Myocyte (in vitro differentiated cells): ENCODE measurements at places on chromosomes 7 and 10.
A peak's percentile ranks its signal among the peaks of the same experiment; 100 is the strongest.

GRCh38 chr10:24886290-24886680 is 66.1 kb downstream of the PRTFDC1 start:
- DNase-seq: no peak

DNA sequence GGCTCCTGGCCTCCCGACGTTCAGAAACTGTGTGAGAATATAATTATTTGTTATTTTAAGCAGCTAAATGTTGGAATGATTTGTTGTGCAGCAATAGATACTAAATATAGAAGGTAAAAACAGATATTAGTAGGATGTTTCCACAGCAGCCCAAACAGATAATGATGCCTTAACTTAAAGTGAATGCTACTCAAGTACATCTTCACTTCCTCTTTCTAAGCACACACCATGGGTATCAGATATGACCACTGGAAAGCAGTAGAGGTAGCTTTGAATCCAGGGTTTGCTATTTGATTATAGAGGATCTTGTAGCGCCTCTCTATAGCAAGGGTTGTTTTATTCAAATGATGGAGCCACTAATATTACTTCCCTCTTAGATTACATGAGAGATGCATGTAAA is 38.2 kb upstream of the BET1 start:
- DNase-seq: no peak

DNA sequence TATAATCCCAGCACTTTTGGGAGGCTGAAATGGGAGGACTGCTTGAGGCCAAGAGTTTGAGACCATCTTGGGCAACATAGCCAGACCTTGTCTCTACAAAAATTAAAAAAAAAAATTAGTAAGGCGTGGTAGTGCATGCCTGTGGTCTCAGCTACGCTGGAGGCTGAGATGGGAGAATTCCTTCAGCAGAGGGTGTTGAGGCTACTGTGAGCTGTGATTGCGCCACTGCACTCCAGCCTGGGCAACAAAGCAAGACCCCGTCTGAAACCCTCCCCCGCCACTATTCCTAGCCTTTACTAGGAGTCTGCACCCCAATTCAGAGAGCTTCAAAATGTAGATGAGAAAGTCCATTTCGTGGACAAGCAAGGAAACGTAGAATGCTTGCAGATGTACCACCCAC is 95.2 kb downstream of the PRPF18 start:
- no peak for DNase-seq

DNA sequence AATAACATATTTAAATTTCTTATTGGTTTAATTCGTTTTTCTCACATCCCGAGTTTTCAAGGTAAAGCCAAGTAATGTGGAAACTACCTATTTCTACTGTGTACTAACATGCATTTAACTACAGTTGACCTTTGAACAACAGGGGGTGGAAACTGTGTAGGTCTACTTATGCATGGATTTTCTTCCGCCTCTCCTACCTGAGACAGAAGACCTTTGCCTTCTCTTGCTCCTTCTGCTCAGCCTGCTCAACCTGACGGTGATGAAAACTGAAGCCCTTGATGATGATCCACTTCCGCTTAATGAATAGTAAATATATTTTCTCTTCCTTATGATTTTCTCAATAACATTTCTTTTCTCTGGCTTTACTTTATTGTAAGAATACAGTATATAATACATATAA is 18.5 kb downstream of the MEOX2 start:
- no peak for DNase-seq

- no peak for DNase-seq
These were observed 120.9 kb downstream of the SEMA3D start for GRCh38 chr7:85065888-85066485.

DNA sequence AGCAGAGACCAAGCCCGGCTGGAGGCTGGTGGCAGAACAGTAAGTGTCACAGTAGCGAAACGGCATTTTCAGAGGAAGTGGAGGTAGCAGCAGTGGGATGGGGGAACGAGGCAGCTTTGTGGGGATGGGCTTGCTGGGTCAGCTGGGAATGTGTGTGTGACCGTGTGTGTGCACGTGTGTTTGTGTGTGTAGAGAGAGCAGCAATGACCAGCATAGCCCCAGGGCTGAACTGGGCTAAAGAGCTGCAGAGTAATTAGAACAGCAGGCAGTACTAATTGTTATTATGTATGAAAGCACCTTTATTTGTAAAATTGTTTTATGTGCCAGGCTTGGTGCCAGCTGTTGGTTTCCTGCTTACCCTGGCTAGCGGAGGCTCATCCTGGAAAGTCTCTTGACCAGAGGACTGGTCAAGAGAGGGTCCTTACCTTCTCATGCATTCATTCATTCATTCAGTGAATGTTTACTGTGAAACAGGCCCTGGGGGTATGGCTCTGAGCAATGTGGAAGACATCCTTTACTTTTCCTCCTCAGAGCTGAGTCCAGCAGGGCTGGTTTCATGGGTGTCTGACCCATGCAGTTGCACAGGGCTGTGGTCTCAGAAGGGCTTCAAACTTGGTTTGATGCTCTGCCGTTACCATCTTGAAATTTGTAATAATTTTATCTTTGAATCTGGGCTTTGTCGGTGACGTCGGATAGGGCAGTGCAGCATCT is 184.6 kb downstream of the SEC23IP start:
- no peak for DNase-seq

DNA sequence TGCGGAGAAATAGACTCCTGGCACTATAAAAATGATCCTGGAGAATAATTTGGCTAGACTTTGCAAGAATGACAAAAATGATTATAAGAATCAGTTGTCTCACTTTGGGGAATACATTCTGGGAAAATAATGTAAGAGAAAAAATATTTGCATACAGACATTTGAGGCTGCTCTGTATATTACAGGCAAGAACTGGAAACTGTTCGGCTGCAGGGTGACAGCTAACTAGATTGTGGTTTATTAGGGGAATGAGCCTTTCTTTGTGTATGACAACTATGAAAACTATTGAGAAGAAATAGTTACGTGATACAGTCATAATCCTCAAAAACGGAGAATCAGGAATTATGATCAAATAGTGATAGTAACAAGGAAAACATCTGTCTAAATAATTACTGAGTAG is 8.6 kb downstream of the TRIM56 start:
- peak; percentile 63 for DNase-seq

DNA sequence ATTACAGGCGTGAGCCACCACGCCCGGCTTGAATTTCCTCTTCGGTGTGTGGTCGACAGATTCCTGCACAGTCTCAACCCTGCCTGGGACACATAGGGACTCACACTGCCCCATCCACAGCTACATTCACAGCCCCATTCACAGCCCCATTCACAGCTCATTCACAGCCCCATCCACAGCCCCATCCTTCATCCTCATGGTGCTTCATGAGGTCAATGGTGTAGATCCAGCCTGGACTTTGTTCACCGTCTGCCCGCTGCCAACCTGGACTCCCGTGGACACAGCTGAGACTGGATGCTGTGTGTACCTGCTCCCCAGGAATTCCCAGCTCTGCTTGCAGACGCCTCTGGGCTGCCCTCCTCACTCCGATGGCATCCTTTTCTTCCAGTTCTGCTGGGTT is 5.2 kb downstream of the IDI2 start:
- no peak for DNase-seq

GRCh38 chr10:109588259-109588658 is 335.1 kb downstream of the XPNPEP1 start:
- no peak for DNase-seq

- no peak for DNase-seq
These were observed 179.3 kb upstream of the NEBL start for GRCh38 chr10:21076381-21076780.

DNA sequence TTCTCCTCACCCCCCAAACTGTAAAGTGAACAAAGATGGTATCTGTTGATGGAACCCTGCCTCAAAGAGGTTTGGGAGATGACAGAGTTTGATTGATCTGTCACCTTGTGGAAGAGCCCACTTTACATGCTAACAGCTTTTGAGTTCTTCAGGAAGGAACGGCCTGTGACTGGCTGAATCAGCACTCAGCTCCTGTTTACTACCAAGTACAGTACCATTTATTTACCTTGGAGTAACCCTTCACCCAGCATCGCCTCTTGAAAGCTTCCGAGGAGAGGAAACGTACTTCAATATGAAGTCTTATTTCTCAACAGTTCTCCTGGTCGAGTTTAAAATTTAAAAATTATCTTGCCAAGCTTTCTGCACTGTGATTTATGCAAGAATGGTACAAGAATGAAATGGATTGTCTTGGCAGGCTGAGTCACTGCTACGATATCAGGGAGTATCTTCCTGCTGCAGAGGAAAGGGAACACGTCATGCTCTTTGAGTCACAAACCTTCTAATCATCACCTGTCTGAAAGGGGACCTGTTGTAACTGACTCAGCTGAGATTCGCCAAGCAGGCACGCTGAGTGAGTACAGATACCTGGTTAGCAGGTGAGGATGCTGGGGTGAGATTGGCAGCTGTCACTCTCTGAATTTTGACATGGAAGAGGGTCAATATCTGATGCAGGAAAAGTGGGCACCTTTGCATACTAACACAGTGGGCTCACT is 30.1 kb downstream of the KLF6 start:
- DNase-seq: peak; percentile 32

DNA sequence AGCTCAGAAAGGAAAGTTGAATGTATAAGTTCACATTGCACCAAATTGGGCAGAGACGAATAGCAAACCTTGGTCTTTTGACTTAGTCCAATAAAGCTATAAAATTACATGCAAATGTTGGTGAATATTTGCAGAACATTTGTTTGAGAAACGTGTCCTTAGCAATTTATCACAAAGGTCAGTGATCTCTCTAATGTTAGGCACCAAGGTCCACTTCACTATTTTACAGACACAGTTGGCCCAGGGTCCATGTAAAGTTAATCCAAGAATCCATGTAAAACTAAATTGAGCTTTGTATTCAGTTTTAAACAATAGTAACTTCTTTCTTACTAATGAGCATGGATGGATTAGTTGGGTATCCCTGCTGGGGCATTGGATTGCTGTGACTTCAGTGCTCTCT is 617.7 kb downstream of the NRG3 start:
- no peak for DNase-seq

DNA sequence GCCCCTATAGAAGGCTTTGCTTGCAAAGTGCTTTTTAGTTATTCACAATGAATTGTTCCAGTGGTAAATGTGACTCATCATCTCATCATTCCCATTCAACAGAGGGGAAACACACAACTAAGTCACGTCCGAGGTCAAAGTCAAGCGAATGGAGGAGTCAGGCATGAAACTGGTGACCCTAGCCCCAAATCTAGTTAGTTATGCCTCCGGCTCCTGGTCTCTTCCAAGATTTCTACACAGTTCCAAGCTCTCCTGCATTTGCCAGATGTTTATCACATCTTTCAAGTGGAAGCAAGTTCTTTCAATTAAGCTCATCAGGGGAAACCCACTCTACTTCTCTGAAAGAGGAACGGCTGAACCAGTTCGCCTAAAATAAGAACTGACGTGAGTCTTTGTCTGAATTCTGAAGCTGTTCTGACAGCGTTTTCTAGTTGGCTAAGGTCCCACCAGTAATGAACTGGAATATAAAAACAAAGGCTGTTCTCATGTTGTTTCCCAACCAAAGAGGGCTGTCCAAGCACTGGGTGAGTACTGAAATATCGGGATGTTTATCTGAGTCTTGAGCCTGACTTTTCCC is 140.9 kb upstream of the NRBF2 start:
- DNase-seq: peak; percentile 26

GRCh38 chr7:150820148-150820547 is 19.6 kb downstream of the TMEM176A start:
- no peak for DNase-seq

GRCh38 chr10:114684084-114684821 is 26.2 kb upstream of the ABLIM1 start:
- peak; percentile 56 for DNase-seq

DNA sequence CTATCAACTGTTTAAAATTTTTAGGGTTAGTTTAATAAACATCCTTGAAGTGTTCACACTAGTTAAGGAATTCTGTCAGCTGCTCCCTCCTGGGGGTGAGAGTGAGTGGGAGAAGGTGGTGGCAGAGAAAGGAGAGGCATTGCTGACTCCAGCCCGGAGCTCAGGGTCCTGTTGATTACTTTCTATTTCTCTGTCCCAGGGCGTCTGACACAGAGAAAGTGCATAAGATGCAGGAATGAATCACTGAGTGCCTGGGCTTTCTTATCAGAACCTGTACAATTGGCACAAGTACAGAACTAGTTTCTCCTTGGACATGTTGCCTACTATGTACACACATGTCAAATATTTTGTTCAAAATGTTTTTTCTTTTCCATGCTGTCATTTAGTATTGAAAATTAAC is 410.8 kb upstream of the COBL start:
- no peak for DNase-seq

DNA sequence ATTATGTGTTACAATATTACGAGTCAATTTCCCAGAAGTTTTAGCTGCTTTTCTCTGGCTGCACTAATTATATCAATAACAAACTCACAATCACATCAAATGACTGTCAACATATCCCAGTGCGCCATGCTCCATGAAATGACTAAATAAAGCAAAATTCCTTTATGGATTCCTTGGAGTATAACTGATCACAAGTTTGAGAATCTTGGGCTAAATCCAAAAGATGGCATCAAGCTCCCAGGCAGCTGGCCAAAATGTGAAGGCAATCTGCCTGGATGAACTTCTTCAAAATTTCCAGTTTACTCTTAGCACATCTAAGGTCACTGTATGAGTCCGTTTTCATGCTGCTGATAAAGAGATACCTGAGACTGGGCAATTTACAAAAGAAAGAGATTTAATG is 210.8 kb downstream of the CCSER2 start:
- peak; percentile 39 for DNase-seq

DNA sequence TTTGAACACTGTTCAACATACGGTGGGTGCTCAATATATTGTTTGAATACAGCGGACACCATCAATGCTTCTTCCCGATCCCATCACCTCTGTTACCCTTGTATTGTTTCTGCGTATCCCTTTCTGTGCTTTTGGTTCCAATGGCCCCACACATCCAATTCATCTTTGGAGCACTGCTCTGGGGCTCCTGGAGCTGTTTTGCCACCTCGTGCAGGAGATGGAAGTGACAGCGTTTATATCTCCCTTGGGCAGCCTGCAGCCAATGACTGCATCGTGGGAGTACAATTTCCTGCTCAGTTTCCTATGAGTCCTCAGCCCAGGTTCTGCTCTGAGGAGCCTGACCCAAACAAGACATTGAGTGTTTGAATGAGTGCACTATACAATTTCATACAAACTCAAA is 50.2 kb upstream of the PIK3CG start:
- no peak for DNase-seq

DNA sequence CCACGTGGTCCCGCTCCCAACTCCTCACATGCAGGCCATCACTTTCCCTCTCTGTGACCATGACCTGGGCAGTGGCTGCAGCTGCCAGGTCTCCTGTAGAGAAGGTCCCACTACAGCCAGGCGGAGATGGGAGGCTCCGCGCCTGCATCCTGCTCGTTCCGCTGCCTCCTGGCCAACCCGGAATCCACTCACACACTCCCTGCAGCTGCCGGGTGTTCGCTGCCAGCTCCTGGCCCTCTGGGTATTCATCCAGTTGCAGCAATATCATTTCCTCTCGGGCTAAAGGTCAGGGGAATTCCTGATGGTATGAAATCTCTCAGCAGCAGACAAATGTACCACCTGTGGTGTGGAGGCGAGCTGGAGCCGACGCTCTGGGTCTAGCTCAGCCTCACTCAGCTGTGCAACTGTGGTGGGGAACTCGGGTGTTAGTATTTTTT is 65.7 kb downstream of the TLL2 start:
- DNase-seq: peak; percentile 41
